ENCODE measurements at places on chromosomes 5 and 9. TPM values are rescaled to one million over a fixed set of nuclear protein-coding genes. Genes with fewer than 3 reads are reported as not detected.

Gene FOXD4L5
- total RNA-seq, result 0.27 TPM

Gene PGGT1B
- total RNA-seq, result 44.5 TPM

Gene QSOX2
- 13.7 TPM for total RNA-seq

Gene C5orf63
- 9.7 TPM for total RNA-seq

Measured in activated CD4-positive, alpha-beta T cell treated with anti-CD3 and anti-CD28 coated beads, Interleukin-2, amount 10 ng/mL, durations not matched to agents 7 days and 5 days (primary cell).